Amygdala (tissue), 56 donors: ENCODE measurements at places on chromosomes 5 and 9.

GRCh38 chr5:91257301-91257700 lies 125.8 kb downstream of the ARRDC3 start:
- DNase-seq, result no peak

DNA sequence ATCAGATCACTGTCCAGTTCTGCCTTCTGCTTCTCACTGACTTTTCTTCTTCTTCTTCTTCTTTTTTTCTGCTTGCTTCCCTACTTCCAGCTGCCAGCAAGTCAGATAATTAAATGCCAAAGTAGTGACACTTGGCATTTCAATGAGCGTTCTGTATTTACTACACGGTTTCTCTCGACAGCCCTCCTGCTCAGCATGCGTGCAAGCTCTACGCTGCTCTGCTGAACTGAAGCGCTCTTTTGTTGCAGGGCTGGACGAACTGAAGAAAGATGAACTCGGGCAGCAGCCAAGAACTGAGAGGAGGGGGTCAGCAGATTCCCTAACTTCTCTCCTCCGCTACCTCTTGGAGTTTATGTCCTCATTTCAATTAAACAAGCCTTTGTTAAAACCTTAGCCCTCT lies 319.1 kb downstream of the GLIS3 start:
- DNase-seq, result no peak

DNA sequence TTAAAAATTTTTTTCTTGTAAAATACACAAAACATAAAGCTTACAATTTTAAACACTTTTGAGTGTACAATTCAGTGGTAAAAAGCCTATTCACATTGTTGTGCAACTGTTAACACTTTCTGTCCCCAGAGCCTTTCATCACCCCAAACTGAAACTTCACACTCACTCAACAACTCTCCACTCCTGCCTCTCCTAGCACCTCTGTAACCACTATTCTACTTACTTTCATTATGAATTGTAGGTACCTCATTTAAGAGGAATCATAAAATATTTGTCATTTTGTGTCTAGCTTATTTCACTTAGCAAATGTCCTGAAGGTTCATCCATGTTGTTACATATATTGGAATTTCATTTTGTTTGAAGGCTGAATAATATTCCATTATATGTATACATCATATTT lies 4.3 kb upstream of the ZNF510 start:
- no peak for DNase-seq

GRCh38 chr9:133439337-133439736 lies 17.2 kb downstream of the ADAMTS13 start:
- DNase-seq, result no peak

DNA sequence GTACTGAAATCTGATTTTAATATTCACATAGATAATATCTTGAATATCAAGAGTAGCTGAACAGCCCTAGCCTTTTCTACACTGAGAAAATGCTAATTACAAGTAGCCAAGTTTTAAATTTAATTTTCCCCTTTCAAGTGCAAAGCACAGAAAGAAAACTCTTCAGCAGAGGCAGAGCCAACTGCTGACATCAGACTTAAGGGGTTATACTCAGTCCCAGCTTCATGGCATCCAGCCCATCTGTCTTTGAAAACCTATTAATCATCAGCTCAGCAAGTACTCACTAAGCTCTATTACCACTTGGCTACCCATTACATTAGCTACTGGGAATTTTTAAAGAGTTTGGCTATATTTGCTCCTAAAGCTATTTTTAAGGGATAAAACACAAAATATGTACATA lies 220.5 kb downstream of the SLC12A2 start:
- DNase-seq, result no peak

DNA sequence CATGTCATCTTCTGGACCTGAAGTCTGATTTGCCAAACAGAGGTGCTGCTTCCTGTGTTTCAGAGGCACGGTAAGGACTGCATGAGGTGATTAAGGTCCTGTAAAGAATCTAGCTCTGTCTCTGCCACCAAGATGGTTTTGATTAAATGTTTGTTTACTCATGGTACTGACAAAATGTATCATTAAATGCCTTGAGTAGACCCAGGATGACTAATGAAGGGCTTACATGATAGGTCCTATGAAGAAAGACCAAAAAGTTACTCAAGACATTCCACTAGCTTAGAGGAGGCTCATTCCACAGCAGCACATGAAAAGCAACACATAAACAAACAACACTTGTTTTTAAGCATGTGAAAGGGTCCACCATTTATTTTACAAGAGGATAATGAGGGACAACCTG lies 100.9 kb downstream of the BOD1 start:
- no peak for DNase-seq

GRCh38 chr9:71758277-71758676 lies 10.0 kb downstream of the CEMIP2 start:
- no peak for DNase-seq

DNA sequence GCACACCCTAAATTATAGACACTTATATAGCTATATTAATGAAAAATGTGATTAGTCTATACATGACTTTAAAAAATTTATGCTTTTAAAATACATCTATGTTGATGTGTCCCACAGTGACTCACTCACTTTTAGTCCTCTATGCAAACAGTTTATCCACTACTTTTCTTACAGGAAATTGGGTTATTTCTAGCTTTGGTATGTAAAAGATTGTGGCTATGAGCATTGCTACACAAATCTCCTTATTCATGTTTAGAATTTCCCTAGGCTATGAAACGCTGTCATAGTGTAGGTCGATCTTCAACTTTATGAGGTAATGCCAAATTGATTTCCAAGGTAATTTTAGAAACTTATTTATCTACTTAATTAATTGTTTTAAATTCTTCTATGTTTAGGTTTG lies 687.4 kb downstream of the PRR16 start:
- DNase-seq, result no peak

DNA sequence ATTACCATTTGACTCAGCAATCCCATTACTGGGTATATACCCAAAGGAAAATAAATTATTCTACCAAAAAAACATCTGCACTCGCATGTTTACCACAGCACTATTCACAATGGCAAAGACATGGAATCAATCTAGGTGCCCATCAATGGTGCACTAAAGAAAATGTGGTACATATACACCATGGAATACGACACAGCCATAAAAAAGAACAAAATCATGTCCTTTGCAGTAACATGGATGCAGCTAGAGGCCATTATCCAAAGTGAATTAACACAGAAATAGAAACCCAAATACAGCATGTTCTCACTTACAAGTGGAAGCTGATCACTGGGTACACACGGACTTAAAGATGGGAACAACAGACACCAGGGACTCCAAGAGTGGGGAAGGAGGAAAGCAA lies 2.1 kb downstream of the CDC23 start:
- DNase-seq, result no peak

- no peak for DNase-seq
Measured at GRCh38 chr9:131417264-131418142, 23.6 kb downstream of the PRRC2B start.

- no peak for DNase-seq
Measured at GRCh38 chr5:150406103-150406722, 6.5 kb downstream of the CD74 start.

DNA sequence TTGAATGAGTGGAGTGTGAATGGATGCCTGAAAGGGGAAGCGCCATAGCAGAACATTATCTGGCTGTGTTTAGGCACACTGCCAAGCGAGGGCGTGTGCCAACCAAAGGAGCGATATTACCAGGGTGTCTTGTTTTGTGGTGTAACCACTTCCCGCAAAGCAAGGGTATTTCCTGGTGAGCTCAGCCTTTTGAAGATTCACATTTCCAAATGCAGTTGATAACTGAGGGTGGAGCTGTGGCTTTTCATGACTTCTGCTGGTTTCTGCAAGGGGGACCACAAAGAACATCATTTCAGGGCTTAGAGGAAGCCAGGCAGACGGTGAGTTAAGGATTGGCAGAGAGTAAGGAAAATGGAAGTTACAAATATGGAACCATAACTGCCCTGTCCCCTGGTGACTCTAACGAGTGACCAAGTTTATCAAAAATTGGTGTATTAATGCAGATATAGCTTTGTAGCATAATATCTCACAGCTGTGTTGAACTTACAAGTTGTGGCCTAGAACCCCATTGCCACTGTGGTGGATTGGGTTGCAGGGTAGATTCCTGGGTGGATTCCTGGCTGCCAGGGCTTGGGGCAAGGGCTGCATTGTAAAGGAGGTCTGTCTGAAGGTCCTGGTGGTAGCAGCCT lies 71.4 kb downstream of the RALGPS1 start:
- no peak for DNase-seq

- DNase-seq, result no peak
Measured at GRCh38 chr9:85421641-85422040, 320.1 kb downstream of the AGTPBP1 start.

GRCh38 chr9:18824095-18824666 lies 208.8 kb downstream of the SAXO1 start:
- DNase-seq, result no peak

DNA sequence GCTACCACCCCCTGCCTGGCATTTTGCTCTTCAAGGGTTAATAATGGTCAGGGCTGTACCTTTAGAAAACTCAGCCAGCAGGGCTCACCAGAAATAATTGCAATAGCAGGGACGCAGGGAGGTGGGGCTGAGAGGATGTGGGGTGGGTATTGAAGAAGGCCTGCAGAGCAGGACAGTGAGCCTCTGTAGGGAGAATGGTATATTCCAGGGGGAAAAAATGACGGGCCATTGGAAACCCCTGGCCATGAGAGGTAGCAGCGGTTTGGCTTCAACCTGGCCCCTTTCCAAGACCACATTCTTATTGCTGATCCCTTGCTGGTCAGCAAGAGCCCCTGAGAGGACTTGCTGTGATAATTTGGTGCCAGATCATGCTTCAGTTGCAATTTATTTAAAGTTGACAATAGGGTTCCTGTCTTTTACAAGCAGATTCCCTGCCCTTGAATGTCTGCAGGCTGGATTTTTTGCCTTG lies 36.7 kb upstream of the CTNNA1 start:
- no peak for DNase-seq

DNA sequence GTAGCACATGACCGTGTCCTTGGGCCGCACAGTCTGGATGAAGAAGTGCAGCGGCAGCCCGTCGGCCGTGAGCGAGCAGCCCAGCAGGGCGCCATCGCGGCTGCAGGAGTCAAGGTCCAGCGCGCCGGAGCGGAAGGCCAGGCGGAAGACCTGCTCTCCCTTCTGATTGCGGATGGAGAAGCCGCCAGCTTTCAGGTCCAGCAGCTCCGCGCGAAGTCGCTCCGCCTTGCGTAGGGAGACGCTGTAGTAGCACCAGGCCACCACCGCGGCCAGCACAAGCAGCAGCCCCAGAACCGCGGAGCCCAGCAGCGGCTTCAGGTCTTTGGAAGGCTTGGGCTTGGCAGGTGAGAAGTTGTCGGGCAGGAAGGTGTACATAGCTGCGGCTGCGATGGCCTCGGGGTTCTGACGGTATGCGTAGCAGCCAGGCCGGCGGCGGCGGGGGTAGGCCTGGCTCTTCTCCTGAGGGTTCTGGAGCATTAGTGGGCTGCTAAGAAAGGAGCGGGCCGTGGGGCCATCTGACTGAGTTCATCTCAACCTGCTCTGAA lies 4.2 kb downstream of the MYORG start:
- no peak for DNase-seq

DNA sequence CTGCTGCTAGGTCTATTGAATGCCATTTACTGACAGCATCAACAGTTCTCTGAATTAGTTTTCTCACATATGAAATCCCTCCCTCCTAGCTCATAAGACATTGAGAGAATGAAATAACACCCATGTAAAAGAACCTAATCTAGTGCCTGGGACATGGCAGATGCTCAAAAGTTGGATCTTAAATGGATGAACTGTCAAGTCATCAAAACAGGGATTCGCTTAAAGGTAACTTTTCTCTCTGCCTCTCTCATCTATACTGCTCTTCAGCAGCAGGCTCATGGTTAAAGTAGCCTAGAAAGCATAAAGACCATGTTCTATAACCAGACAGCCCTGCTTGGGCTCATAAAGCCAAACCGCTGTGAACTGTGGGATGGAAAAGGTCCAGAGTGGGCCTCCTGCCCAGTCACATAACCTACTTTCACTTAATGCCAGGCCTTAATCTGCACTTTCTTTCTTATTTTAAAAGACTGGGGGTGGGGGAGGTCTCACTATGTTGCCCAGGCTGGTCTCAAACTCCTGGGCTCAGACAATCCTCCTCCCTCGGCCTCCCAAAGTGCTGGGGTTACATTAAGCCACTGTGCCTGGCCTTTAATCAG lies 3.7 kb downstream of the TMEM245 start:
- no peak for DNase-seq

GRCh38 chr5:93010616-93011015 lies 570.4 kb downstream of the NR2F1-AS1 start:
- no peak for DNase-seq

GRCh38 chr5:80191397-80191796 lies 64.5 kb downstream of the SERINC5 start:
- no peak for DNase-seq

GRCh38 chr9:133188843-133189180 lies 20.2 kb downstream of the OBP2B start:
- no peak for DNase-seq

GRCh38 chr5:54384356-54384933 lies 71.1 kb upstream of the HSPB3 start:
- no peak for DNase-seq

DNA sequence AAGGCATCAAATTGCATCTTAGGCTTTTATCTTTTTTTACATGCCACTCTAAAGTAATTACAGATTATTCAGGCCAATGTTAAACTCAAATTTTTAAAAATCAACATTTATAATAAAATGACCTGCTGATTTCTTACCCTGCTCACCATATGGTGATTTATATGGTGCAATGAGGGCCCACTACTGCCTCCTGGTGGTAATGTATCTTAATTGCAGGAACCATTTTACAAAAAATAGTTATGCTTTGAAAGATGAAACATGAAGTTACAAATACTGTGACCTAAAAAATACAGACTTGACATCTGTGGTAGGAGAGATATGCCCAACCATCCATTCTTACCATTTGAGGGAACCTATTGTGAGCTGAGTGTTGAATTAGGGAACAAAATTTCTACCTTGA lies 292.6 kb upstream of the TAS2R1 start:
- DNase-seq, result no peak

DNA sequence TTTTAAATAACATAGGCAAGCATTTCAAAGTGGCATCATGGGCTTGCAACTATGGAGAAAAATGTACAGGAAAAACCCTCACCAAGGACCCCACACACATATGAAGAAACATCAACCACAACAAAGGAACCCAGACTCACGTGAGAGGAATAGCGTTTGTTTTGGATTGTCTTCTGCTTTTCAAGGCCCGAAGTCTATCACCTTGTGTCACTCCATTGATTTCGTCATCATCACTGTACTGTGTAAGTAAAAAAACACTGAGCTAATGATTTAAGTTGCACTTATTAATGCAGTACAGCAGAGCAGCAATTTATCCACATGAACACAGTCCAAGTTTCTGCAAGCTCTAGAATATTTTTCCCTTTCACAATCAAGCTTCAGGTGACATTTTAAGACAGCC lies 72.4 kb downstream of the HABP4 start:
- no peak for DNase-seq
